ENCODE measurements at places on chromosomes 16 and 17. TPM values are rescaled to one million over a fixed set of nuclear protein-coding genes. Genes with fewer than 3 reads are reported as not detected.
A peak's percentile ranks its signal among the peaks of the same experiment; 100 is the strongest.

DNA sequence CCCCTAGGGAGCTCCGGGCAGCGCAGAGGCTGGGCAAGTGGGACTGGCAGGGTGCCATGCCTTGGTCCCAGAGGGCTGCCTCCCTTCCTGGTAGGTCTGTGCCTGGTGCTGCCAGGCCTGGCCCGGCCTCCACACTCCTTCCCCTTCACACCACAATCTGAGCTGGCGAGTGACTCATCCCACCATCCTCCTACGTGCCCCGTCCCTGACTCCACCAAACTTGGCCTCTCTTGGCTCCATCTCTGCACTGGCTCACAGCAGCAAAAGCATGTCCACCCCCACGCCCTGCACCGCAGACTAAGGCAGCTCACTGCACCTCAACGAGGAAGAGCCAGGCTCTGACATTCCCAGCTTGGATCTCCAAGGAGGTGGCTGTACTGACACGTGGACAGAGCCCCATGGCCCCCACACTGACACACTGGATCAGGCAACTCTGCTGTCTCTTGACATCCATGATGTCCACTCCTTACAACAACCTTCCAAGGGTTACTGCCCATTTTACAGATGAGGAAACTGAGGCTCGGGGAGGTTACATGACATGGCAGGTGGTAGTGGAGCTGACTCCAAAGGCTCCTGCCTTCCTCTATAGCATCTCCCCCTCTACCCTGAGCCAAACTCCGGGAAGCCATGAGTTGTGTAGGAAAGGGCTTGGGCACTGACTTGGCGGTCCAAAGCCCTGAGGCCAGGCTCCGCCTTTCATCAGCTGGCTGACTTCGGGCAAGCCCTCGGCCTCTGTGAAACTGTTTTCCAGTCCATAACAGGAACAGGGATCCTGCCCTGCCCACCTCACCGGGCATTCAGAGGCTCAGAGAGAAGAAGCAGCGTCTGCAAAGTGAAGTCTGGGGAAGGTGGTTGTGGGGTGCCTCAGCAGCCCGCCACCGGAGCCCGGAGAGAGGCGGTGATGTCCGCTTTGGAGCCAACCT is 20.1 kb upstream of the KRT19 start:
- DNase-seq, result peak; percentile 78

Gene TEX14
- 0.02 TPM for polyA plus RNA-seq

Gene P2RX1
- polyA plus RNA-seq, result 0.05 TPM

- DNase-seq, result peak; percentile 87
These were observed 2.8 kb upstream of the XAF1 start for GRCh38 chr17:6753006-6753445.

- no peak for DNase-seq
These were observed 7.7 kb downstream of the GINS3 start for GRCh38 chr16:58399718-58400633.

Gene CCDC144A
- polyA plus RNA-seq, result 7.4 TPM

Gene PRSS33
- not detected for polyA plus RNA-seq

GRCh38 chr16:31182391-31182790 is 2.5 kb downstream of the FUS start:
- DNase-seq, result no peak

DNA sequence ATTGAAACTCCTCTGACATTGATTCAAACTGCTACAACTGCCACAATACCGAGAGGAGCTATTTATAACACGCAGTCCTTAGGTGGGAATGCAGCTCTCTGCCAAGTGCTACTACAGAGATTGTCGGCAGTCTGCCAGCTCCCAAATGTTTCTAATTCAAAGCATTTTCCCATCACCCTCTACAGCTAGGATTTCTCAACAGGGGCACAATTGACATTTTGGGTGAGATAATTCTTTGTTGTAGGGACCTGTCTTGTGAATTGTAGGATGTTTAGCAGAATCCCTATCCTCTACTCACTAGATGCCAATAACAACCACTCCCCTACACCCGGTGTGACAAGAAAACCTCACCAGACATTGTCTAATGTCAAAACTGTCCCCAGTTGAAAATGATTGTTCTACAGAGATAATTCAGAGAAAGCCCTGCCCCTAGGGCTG is 7.8 kb upstream of the N4BP1 start:
- peak; percentile 29 for DNase-seq

Gene SMPD3
- not detected for polyA plus RNA-seq

Gene CACNA1G
- not detected for polyA plus RNA-seq

DNA sequence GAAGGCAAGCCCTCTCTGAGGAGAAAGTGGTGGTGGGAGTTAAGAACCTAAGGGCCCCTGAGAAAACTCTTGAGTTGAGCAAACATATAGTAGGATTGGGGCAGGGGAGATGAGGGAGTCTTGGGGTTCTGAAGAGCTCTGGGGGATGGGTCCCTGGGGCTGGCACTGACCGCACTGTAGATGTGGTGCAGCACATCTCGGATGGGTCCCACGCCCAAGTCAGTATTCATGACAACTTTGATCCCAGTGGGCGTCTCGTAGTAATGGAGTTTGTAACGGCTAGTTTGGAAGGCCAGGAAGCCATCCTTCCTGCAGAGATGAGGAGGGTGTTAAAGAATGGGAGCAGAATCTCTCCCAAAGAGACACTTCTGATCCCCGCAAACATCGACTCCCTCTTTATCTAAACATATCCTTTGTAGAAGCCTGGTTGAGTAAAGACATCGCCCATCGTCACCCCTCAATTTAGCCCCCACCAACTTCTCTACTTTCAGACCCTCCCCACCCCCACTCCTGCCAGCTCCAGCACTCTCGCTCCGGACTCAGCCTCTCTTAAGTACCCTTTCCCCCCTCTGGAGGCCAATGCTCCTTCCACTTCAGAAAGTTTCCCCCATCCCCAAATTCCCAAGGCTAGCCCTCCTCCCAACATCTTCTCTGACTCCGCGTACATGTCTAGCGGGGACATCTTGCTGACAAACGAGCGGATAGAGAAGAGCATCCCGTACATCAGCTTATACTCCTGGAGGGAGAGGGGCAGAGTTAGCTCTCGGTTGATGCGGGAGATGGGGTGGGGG is 710 bp downstream of the TRAPPC1 start:
- DNase-seq, result no peak

Gene WNK4
- 0.48 TPM for polyA plus RNA-seq

GRCh38 chr17:17156107-17156506 is 50.0 kb downstream of the PLD6 start:
- no peak for DNase-seq

Gene TMEM235
- 0.18 TPM for polyA plus RNA-seq

GRCh38 chr16:6684076-6684673 is 648.5 kb upstream of the RBFOX1 start:
- DNase-seq, result no peak

- peak; percentile 95 for DNase-seq
These were observed 135.4 kb upstream of the CHMP6 start for GRCh38 chr17:80855948-80856862.

- DNase-seq, result no peak
These were observed 3.2 kb upstream of the NOD2 start for GRCh38 chr16:50690177-50690576.

DNA sequence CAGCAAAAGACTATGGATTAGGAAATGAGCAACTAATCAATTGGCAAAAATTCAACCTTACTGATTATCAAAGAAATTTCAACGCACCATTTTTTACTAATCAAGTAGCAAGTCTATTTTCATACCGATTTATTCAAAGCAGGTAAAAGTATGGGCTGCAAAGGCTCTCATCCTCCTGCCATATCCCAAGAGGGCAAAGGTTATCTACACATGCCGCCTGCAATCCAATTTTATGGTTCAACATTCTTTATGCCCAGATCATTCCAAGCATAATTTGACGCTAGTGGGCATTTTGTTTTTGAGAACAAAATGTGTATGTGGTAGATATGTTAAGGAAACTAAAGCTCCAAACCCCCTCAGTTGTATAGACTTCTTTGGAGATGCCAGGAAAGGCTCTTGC is 270.6 kb downstream of the MAF start:
- DNase-seq, result no peak

Gene CAPNS2
- 1.4 TPM for polyA plus RNA-seq

GRCh38 chr17:41338961-41339485 is 11.6 kb downstream of the KRT33A start:
- no peak for DNase-seq

Gene CACNA1H
- polyA plus RNA-seq, result 0.03 TPM

Gene SLC6A4
- polyA plus RNA-seq, result 0.18 TPM

- DNase-seq, result peak; percentile 28
These were observed 5.3 kb downstream of the ARHGAP17 start for GRCh38 chr16:25009822-25010221.

- no peak for DNase-seq
These were observed 565 bp downstream of the DPEP1 start for GRCh38 chr16:89613954-89614459.

DNA sequence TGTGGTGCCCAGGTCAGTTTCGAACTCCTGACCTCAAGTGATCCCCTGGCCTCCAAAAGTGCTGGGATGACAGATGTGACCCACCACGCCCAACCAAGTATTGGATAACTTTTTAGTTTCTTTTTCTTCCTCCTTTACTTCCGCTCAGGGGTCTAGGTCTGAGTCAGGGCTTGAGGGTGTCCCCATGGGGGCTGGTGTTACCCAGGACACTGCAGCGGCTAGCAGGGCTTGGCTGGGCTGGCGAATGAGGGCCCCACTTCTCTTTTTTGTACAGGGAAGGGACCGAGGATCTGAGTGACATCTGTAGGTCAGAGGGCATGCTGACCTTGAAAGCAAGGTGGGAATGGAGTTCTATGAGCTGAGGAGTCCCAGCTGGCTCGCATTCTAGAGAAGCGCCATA is 24.9 kb downstream of the RAB11FIP3 start:
- DNase-seq, result no peak

DNA sequence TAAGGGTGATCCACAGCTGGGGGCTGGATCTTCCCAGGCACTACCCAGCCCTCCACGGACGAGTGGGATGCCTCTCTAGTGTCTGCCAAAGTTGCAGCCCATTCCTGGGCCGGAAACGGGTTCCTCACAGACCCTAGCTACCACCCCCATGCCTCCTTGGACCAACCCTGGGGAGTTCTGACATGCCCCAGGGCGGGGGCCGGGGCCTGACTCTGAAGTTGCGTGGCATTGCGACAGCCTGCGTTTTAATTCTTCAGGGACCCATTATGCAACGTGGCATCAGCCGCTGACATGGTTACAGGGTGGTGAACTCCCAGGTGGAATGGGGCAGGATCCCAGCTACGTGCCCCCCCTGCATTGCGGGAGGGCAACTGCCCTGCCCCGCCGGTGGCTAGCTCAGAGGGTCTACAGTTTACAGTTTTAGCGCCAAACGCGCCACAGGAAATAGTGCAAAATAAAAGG is 2.7 kb downstream of the CBX4 start:
- DNase-seq, result no peak

Gene ENPP7
- not detected for polyA plus RNA-seq

Gene KRTAP1-1
- polyA plus RNA-seq, result not detected

DNA sequence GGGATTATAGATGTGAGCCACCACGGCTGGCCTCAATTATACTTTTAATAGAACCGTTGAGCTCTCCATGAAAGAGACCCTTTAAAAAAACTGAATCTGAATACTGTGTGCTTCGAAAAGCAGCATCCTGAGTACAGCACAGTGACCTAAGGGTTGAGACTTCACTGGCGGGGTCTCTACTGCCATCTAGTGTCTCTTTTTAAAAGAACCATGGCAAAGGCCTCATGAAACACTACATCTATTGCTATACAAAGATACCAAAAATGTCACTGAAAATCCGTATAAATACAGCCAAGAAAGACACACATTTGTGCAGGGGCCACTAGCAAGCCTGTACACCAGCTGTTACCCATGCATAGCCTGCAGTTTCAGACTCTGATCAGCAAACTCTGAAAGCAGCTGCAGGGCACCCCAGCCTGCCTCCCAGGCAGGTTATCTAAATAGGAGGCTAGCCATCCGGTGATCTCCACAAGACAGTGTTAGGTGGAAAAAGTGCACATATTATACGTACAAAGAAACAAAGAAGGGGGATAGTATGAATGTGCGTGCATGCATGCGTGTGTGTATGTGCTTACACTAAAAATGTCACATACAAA is 35.3 kb downstream of the NPLOC4 start:
- peak; percentile 80 for DNase-seq

Gene SPATA22
- 4.3 TPM for polyA plus RNA-seq

DNA sequence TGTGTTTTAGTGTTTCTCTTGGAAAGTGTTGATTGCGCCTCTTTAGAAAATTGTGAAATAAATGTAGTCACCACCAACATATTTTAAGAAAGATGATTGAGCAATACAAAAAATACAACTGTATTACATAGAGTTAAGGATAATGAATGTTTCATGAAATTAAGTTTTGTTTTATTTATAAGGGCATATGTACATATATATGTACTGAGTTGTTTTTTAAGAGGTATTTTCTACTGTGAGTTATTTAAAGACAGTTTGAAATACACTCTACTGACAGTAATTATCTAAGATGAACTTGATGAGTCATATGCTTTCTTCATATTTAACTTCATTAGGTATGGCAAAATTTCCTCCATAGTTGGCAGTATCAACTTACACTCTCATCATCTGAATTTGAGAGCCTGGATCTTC is 411.7 kb downstream of the HS3ST3B1 start:
- no peak for DNase-seq

DNA sequence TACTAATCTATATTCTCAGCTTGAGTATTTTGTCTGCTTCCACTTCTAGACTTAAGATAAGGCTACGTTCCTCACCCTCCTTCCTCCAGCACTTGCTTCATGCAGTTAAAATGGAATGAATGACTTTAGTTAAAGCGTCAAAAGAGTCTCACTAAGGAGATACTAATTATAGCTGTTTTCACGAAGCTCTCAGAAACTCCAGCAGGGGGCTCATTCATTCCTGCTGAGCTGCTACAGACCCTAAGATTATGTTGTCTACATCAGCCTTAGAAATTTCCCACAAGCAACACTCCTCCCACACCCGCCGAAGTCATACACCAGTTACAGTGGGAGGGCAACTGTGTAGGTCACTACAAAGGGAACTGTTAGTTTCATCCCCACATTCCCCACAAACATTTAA is 57.0 kb upstream of the KIFC3 start:
- peak; percentile 31 for DNase-seq

Gene RFWD3
- polyA plus RNA-seq, result 27.8 TPM

DNA sequence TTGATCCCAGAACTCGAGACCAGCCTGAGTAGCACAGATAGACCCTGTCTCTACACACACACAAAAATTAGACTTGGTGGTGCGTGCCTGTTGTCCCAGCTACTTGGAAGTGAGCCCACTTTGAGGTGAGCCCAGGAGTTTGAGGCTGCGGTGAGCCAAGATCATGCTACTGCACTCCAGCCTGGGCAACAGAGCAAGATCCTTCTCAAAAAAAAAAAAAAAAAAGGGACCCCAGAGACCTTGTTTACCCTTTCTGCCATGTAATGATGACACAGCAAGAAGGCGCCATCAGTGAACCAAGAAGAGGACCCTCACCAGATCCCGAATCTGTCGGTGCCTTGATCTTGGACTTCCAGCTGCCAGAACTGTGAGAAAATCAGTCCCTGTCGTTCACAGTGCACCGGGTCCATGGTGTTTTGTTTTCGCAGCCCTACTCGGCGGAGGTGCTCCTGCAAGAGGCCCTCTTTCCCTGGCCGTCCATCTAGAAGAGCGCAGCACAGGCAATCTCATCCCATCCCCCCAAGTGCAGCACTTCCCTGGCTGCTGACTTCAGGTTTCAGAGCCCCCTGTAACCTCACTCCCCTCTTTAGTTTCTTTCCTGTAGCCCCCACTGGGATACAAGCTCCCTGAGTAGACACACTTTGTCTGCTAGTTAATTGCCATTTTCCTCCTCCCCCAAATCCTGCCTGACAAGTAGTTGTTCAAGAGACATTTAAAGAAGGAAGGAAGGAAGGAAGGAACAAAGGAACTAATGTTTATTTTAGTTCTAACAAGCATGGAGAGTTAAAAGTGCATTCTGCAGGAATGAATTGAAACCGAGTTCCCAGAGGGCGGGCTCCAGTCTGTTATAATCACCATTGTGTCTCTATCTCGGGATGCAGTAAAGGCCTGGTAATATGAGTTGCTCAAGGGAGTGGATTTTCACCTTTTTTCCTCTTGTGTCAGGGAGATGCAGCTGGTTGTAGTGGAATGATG is 115.3 kb downstream of the SNX29 start:
- DNase-seq, result peak; percentile 47

Gene HOXB5
- 2.6 TPM for polyA plus RNA-seq
